ENCODE measurements at places on chromosomes 6 and 20. TPM values are rescaled to one million over a fixed set of nuclear protein-coding genes. Genes with fewer than 3 reads are reported as not detected.

- DNase-seq: no peak
Measured at GRCh38 chr6:82906489-82906888, 159.2 kb downstream of the UBE3D start.

- DNase-seq: no peak
Measured at GRCh38 chr6:106844930-106845329, 129.6 kb downstream of the CD24 start.

GRCh38 chr20:58864346-58864745 is 11.8 kb downstream of the GNAS start:
- no peak for DNase-seq

- no peak for DNase-seq
Measured at GRCh38 chr20:56872620-56873458, 243.7 kb downstream of the TFAP2C start.

GRCh38 chr6:63440594-63440993 is 120.8 kb upstream of the LGSN start:
- DNase-seq: no peak

GRCh38 chr6:168188369-168189199 is 109.6 kb upstream of the FRMD1 start:
- DNase-seq: no peak

DNA sequence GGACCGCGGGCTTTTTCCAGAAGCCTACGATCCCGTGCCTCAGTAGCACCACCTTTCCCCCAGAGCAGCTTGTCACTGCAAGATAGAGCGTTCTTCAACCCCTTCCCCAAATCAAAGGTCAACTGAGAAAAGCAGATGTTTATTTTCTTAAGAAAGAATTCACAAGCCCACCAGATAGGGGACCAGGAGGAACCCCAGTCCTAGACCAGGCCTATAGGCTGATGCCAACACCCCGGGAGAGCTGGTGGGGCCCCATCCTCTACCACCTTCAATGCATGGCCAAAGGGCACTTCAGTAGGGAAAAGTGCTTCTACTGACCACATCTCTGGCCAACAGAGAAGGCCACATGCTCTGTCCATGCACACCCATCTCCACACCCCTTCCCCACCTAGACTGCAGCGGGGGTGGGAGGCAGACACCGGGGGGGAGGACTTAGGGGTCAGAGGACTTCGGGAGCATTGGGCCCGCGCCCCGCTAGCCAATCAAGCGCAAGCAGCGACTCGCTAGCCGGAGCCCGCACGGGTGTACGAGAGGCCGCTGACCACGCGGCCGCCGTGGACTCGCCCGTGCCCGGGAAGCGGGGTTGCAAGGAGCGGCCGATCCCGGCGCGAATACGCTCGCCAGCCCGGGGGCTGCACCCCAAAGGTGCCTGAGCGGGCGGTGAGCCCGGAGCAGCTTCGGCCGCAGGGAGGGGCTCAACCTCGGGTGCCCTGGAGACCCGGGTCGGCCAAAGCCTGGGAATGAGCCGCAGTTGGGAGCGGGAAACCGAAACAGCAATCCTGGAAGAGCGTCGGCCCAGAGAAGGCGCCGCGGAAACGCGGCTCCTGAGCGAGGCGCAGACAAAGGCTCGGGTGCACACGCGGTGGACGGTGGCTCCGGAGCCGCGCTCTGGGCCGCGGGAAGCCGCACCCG is 2.8 kb downstream of the PDE10A start:
- DNase-seq: peak; percentile 43

- DNase-seq: no peak
Measured at GRCh38 chr6:80333342-80333741, 226.9 kb downstream of the BCKDHB start.

- DNase-seq: no peak
Measured at GRCh38 chr20:37352608-37352980, 6.7 kb downstream of the SRC start.

- no peak for DNase-seq
Measured at GRCh38 chr20:33861458-33861857, 50.3 kb downstream of the CHMP4B start.

DNA sequence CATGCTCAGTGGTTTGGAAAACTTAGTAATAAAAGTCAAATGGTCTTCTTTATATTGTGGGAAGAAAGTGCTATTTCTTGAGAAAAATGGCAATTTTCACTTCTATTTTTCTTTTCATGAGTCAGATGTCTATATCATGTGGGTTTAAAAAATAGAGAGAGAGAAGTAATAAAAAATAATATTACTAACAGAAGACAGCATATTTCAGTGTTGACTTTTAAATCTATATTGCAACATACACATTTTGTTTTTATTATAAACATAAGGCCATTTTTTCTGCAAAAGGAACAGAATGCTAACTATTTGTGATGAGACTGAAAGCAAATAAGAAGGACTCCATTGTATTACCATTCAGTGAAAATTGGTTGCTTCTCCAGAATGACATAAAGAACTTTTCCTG is 135.1 kb upstream of the CNR1 start:
- DNase-seq: no peak

- DNase-seq: no peak
Measured at GRCh38 chr6:46175446-46175845, 4.7 kb upstream of the ENPP5 start.

DNA sequence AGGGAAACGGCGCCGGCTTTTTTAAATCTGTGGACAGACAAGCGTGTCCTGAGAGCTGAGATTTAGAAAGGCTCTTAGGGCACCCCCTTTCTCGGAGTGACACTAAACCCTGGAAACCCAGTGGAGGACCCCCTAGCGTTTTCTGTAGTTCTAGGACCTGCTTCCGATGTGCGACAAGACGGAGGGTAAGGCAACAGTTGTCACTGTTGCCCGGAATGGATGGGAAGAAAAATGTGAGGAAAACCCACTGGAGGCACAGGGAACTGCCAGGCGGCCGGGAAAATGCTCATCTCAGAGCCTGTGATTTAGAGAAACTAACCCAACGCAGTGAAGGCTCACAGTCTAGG is 551 bp upstream of the ATP5F1E start:
- no peak for DNase-seq

DNA sequence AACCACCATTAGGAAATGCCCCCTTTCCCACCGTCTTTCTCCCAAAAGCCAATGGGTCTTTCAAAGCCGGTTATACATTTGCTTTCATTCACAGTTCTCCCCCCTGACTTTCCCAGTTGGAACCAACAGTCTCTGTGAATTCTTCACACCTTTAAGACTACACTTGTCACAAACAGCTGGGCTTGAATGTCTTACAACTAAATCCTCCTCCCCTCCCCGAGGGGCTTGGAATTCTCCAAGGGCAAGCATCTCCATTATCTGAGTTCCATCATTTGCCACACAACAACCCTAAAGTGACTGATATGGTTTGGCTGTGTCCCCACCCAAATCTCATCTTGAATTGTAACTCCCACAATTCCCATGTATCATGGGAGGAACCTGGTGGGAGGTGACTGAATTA is 12.9 kb downstream of the ZFP64 start:
- DNase-seq: no peak

DNA sequence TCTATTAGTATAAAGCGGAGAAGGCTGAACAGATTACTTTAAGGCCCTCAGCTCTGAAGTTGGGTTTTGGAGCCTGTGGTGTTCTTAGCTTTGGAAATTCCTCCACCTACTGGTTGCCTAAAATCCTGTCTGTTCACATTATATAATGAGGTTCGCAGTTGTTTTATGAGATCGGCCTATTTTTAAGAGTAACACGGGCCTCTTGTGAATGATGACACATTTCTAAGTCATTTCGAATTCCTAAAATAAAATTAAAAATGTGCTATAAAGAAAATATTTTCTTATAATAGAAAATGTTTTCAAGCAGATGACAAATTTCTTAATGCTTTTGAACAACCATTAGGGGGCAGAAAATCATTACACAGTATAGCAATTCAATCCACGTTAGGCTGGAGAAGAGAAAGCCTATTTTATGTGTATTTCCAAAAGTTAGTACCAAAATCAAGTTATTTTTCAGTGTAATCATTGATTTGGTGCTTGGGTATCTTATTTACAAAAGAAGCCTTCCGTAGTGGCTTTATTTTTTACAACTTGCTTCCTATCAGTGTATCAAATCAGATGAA is 15.8 kb upstream of the FAM8A1 start:
- no peak for DNase-seq

- no peak for DNase-seq
Measured at GRCh38 chr6:124546601-124547000, 415.6 kb upstream of the RNF217 start.

DNA sequence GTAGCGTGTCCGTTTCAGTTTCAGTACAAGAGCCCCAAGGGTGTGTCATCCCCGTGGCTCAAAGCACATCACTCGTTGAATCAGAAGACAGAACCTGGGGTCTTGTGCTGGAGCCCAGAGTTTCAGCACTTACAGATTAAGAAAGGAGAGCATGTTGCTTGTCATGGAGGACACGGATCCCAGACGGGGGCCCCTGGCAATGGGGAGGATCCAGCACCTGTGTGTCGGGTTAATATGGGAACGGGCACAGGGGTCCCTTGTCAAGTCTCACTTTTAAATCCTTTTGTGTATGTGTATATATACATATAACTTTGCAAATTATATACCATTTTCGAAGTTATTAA is 23.4 kb downstream of the THBS2 start:
- DNase-seq: no peak

DNA sequence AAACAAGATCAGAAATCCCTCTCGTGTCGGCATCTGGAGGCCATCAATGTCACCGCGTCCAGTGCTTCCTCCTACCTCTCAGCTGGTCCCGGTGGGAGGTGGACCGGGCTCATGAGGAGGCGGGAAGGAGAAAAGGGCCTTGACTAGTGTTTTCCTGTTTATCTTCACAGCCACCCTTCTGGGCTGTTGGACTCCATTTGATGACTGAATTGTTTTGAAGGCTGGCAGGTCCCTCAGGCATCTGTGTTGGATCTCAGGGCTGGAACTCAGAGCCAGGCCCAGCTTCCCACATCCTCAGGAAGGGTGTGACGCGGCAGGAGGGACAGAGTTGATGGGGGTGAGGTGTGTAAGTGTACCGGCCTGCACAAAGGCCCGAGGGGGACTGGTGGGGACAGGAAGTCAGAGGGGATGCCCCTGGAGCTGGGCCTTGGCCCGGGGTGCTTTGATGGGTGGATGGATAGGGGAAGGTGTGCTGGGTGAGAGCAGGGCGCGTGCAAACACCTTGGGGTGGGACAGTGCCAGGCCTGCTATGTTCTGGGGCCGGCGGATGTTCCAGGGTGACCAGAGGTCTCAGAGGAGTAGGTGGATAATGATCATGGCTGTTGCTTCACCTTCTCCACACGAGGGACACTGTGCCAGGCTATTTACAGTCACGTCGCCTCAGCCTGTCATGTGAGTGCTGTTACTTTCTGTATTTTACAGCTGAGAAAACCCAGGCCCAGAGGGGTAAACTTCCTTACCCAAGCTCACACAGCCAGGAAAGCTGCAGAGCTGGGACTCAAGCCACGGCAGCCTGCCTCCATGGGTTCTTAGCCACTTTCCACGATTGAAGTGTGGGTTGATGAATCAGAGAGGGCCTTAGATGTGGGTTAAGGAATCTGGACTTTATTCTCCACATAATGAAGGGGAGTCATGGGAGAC is 17.9 kb upstream of the CHMP4B start:
- peak; percentile 51 for DNase-seq

GRCh38 chr6:71468841-71469700 is 180.5 kb downstream of the OGFRL1 start:
- DNase-seq: no peak

- no peak for DNase-seq
Measured at GRCh38 chr6:45432977-45433376, 55.2 kb upstream of the SUPT3H start.

- no peak for DNase-seq
Measured at GRCh38 chr6:18280084-18280483, 15.8 kb upstream of the DEK start.

Gene EGFL8
- total RNA-seq: 6.1 TPM

Gene OPRM1
- total RNA-seq: not detected

Gene BHLHE23
- not detected for total RNA-seq

Gene SLC17A5
- 6.0 TPM for total RNA-seq

Gene DDX39B
- 169 TPM for total RNA-seq

Gene ADGRF5
- 34.1 TPM for total RNA-seq

Gene TPMT
- total RNA-seq: 10.9 TPM

Gene CYP24A1
- not detected for total RNA-seq

Gene ULBP1
- total RNA-seq: 0.40 TPM

Gene TOX2
- total RNA-seq: 3.0 TPM
